ENCODE measurements at places on chromosomes 11 and 22.

DNA sequence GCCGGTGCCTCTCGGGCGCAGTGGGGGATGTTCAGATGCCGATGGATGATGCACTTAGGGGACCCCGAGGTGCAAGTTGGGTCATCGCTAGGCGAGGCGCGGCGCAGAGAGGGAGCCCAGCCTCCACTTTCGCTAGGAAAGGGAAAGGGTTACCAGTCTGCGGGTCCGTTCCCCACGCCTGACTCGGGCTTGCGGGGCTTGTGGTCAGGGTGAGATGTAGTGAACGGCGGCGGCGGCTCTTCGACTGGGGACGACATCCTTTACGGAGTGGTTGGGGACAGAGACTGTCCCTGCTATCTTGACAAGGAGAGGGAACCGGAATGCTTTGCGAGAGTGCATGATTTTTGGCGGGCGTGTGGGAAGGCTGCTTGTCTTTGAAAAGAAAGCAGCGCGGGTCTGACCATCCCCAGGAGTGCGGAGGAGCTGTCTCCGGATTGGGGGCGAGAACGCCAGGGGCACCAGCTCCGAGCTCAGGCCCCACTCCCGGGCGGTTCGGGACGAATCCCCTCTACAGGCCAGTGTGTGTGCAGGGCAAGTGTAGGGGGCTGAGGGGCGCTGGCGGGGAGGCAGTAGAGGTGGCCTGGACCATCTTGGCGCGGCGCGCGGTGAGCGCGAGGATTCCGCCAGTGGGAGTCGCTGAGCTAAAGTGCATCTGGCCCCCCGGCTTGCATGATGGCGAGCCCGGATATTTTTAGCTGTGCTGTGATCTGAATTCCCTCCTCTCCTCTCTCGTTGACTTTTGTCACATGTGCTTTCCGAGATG is 1.1 kb downstream of the FAT3 start:
- peak; percentile 73 for DNase-seq

DNA sequence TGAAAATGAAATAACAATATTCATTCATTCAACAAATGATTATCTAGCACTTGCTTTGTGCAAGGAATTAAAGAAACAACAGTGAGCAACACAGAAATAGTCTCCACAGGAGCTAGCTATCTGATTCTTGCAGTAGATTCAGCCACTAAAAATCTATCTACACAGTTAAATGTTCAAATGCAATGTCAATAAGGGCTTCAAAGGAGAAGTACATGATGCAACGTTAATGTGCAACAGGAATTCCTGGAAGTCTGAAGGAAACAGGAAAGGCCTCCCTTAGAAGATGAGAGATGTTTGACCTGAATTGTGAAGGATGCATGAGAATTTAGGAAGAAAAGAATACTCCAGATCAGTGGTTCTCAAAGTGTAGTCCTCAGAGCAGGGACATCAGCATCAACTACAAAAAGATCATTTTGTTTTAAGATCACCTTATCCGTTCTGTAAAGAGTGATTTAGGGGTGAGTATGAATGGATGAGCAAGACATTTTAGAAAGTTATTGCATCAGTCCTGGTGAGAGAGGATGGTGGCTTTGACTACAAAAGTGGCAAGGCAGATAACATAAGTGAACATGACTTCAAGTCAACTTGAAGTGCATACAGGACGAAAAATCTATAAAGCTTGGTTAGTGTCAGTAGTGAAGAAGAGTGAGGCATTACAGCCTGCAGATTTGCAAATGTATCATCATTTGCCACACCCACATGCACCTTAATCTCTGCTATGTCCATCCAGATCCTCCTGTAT is 96.0 kb downstream of the ETS1 start:
- no peak for DNase-seq

DNA sequence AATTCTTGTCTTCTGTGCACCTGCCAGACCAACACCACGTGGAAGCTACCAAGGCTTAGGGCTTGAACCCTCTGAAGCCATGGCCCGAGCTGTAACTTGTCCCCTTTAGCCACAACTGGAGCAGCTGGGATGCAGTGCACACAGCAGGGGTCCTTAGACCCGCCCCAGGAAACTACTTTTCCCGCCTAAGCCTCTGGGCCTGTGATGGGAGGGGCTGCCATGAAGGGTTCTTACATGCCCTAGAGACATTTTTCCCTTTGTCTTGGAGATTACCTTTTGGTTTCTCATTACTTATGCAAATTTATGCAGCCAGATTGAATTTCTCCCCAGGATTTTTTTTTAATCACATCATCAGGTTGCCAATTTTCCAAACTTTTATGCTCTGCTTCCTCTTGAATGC is 9.7 kb downstream of the PATE3 start:
- no peak for DNase-seq

DNA sequence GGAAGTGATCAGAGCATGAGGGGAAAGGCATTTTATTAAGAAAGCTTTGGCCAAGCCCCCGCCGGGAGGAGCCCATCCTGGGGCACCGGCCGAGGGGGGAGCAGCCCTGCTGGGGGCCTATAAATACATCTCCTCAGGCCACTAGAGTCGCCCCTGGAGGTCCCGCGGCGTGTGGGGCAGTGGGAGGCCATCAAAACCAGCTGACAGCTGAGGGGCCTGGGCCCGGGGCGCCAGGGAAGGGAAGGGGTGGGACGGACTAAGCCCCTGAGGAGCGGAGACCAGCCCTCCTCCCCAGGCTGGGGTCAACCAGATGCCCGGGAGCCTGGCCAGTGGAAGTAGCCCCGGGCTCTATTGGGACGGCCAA is 13.1 kb downstream of the SCARF2 start:
- DNase-seq, result no peak

- DNase-seq, result no peak
Observed at GRCh38 chr11:70482529-70482917, 84.2 kb downstream of the CTTN start.

Measured in type B pancreatic cell (in vitro differentiated cells).